ENCODE measurements at places on chromosomes 1 and 21.

- DNase-seq = peak; percentile 48
Measured at GRCh38 chr1:233614173-233614742, 352 bp downstream of the KCNK1 start.

DNA sequence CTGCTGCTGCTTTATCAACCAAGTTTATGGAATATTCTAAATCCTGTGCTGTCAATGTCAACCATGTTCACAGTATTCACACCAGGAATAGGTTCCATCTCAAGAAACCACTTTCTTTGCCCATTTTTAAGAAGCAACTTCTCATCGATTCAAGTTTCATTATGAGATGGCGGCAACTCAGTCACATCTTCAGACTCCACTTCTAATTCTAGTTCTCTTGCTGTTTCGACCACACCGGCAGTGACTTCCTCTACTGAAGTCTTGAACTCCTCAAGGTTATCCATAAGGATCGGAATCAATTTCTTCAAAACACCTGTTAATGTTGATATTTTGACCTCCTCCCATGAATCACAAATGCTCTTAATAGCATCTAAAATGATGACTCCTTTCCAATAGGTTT lies 39.7 kb upstream of the IFNLR1 start:
- DNase-seq = no peak

GRCh38 chr1:37323486-37324377 lies 150.6 kb upstream of the ZC3H12A start:
- DNase-seq = peak; percentile 29

DNA sequence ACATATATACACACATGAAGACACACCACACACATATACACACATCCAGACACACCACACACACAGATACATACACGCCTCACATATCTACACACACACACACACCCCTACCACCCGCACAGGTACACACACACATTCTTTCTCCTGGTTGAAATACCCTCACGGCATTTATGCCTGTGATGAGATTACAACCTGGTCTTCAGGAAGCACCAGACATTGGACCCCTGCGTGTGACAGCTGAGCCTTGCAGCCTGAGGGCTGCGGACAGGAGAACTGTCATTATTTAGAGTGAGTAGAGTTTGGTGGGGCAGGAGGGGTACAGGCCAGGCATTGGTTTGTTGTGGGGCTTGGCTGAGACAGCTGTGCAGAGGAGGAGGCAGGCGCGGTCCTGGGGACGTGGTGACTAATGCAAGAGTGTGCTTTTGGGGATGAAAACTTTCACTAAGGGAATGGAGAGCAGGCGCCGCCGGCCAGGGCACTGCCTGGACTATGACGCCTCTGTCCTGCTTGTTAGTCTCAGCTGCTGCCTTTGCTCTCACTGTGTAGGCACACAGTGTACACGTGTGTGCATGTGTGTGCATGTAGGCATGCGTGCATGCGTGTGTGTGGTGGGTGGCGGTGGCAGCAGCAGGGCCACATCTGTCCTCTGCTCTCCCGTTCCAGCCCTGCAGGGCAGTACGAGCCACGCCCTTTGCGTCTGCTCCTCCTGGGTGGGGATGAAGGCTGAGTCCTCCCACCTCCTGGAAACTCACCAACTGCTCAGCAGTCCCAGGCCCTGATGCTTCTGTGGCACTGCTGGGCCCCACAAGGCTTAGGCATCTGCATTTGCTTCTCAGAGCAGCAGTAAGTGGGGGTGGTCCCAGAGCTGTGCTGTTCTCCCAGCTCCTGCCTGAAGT lies 57.6 kb downstream of the SPSB1 start:
- no peak for DNase-seq

DNA sequence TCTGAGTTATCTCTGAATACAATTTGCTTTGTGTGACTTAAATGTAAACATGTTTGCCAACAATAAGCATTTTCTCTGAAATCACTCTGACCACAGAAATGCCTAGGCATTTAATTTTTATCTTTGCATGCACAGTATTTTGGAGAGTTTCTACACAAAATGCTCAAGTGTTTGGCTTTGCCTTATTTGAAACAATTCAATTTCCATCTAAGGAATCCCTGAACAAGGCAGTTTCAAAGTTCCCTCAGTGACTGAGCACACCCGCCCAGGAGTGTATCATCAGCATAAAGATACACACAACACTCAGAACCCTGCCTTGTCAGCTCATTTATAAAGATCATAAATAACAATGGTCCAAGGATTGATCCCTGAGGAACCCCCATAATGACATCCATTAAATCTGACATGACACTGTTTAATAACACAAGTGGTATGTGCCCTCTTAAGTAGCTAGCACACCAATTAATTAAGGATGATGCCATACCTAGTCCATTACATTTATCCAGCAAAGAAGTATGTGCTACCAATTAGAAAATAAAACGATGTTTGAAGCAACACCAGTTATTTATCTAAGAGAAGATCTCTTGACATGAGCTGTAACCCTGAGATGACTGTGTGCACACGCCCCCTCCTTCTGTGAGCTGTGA lies 585.8 kb downstream of the ADGRL2 start:
- no peak for DNase-seq
